ENCODE measurements at places on chromosomes 13 and 19. TPM values are rescaled to one million over a fixed set of nuclear protein-coding genes. Genes with fewer than 3 reads are reported as not detected.

- no peak for DNase-seq
Measured at GRCh38 chr19:44799627-44800346, 9.1 kb upstream of the BCAM start.

- no peak for DNase-seq
Measured at GRCh38 chr13:91664039-91664438, 265.6 kb downstream of the GPC5 start.

DNA sequence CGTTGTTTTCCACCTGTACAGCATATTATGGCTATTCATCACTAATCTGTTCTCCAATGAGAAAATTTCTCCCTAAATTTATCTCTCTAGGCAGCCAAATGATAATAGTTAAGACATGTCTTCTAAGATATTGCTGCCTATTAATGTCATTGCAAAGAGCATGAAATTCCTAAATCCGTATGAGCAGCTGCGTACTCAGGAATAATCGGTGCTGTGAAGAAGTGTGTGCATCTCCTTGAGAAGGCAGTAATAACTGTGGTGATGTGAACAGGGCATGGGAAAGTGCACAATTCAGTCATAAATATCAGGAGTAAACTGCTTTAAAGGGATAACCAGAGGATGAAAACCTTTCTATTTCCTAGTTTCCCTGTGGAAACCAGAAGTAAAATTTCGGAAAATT, 112.2 kb downstream of the SLITRK5 start:
- DNase-seq: no peak

DNA sequence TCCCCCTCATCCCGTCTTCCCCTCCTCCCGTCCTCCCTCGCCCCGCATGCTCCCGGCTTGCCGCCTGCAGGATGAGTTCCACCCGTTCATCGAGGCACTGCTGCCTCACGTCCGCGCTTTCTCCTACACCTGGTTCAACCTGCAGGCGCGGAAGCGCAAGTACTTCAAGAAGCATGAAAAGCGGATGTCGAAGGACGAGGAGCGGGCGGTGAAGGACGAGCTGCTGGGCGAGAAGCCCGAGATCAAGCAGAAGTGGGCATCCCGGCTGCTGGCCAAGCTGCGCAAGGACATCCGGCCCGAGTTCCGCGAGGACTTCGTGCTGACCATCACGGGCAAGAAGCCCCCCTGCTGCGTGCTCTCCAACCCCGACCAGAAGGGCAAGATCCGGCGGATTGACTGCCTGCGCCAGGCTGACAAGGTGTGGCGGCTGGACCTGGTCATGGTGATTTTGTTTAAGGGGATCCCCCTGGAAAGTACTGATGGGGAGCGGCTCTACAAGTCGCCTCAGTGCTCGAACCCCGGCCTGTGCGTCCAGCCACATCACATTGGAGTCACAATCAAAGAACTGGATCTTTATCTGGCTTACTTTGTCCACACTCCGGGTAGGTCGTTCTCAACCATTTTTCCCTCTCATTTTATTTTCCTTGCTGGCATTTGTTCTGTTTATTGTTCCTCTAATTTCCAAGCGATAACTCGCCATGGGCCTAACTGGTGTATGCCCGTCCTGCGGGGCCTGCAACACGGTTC, 29.8 kb downstream of the NFIX start:
- no peak for DNase-seq

GRCh38 chr13:44668688-44669087, 92.6 kb upstream of the TSC22D1 start:
- DNase-seq: no peak

DNA sequence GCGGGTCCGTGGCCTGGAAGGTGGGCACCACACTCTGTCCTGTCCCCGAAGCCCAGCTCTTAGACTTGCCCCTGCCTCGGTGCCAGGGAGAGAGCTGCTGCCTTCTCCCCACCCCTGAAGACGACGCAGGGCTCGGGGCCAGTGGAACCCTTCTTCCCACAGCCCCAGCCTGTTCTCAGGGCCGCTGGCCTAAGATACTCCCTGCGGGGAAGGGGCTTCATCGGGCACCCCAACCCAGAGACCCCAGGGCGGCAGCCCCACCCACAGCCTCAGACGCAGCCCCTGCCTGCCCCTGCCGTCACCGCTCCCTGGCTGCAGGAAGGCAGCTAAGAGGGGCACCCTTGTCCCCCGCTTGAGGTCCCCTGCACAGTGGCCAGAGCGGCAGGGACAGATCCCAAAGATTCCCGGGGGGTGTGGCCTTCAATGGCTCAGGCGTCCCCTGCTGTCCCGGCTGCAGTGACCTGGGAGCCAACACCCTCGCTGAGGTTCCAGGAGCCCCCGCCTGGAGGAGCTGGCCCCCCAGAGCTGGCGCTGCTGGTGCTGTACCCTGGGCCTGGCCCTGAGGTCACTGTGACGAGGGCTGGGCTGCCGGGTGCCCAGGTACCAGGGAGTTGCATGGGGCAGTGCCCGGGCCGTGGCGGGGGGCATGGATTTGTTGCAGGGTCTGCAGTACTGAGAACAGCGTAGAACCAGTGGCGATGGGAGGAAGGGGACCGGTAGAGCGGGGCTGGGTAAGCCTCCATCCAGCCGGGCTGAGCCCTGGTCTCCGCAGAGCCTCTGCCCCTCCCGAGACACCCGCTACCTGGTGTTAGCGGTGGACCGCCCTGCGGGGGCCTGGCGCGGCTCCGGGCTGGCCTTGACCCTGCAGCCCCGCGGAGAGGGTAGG, 1.0 kb downstream of the AMH start:
- no peak for DNase-seq

DACT3 gene
- total RNA-seq: 0.37 TPM

DNA sequence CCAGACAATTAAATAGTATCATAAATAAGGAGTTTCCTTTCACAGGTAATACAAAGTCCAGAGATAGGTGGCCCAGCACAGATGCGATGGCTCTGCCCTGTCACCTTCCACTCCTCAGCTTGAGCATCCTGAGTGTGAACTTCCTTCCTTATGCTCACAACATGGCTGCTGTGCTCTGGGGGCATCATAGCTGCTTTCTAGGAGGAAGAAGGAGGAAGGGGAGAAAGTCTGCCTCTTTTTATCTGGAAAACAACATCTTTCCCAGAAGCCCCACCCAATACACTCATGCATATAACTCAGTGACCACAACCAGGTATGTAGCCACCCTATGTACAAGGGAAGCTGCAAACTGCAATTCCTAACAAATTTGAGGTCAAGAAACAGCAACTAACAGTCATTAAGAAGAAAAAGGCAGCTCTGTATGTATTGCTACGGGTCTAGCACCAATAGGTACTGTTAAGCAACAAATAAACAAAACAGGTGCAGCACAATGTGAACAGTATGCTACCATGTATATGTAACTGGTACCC, 201.2 kb upstream of the UBL3 start:
- DNase-seq: no peak

ELL gene
- 36.4 TPM for total RNA-seq

LCP1 gene
- total RNA-seq: 438 TPM

PCCA gene
- 10.9 TPM for total RNA-seq

LPAR6 gene
- total RNA-seq: 36.0 TPM
